Stromal cell of bone marrow (primary cell): ENCODE measurements at places on chromosomes 6 and 20.

DNA sequence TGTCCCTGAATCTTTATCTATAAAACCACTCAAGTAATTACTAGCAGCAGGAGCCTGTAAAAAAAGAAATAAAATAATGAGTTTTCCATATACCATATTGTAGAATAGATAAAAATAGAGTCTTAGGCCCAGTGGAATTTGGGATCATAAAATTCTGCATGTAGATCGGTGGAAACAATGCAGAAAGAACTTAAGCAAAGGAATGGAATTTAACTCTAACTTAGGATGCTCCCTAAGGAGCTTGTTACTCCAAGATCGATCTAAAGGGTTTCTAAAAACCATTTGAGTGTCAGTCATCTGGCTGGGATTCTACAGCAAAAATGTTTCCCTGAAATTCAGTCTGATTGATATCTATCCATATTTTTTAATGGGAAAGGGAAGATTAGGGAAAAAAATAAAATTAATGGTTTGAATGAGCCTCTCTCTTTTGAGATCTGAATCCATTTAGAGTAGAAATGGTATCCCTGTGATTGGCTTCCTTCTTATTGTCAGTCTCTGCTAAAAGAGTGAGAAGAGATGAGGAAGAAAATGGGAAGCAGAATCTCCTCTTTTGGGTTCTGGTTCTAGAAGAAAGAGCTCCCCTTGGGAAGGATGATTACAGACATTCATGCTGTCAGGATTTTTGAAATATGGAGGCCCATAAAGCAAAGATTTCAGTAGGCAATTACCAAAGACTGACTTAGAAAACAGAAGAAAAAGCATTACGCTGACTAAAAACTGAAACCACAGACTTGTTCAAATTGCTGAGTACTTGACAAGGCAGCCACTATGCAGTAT is 564.3 kb upstream of the MARCKS start:
- DNase-seq, result peak; percentile 41

DNA sequence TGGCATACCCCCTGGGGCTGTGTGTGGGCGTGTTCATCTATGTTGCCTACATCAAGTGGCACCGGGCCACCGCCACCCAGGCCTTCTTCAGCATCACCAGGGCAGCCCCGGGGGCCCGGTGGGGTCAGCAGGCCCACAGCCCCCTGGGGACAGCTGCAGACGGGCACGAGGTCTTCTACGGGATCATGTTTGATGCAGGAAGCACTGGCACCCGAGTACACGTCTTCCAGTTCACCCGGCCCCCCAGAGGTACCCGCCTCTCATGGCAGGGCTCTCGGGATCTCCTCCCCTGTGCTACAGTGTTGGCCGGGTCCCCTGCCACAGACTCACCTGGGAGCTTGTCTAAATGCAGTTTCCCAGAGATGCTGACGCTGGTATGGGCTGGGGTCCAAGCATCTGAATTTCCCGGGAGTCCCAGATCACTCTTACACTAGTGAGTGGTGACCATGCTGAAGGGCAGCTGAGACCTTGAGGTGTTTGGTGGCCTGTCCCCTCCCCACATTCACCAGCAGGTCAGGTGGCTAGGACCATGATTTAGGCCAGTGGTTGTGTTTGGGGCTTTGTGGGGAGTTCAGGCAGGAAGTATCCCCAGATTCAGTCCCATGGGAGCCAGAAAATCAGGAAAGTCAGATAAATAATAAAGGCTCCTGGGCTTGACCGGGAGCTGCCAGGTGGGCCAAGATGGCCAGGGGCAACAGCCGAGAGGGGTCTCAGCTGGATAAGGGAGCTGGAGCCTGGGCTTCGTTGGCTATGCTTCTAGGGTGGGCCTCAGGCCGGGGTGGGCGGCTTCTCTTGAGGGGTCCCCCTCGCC is 11.8 kb downstream of the ENTPD6 start:
- DNase-seq, result no peak

- no peak for DNase-seq
These were observed 102.5 kb downstream of the NOL4L start for GRCh38 chr20:32482442-32483261.

DNA sequence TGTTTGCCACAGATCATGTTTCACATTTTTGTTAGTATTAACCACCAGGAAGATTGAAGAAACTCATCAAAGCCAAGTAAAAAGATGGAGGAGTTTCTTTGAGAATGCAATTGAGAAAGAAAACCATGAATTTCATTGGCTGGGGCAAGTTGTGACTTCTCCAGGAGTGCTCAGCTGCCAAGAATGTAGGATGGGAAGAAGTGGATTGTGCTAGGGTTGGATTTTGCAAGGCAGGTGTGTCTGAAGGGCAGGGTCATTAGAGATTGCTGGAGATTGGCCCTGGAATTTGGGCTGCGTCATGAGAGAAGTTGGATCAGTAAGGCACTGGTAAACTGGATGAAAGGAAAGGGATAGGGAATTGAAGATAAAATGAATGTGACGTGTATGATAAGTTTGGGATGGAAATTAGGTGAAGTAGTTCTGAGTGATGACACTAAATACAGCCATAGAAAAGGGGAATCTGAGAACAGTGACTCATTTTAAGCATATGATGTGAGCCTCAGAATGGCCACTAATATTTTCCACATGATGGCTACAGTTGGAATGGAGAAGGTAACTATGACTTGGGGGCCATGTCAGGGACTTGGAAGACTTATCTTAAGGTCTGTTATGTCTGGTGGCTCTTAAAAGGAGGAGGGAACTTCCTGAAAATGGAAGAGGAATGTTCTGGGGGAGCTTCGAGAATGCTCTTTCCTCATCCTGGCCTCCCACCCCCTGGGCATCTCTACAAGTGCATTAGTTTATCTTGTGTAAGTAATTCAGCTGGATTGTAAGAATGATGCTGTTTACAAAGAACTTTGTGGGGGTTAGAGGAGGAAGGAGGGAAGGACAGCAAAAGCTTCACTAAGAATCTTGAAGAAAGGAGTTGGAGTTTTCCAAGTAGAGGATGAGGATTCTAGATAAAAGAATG is 27.8 kb upstream of the ERVFRD-1 start:
- DNase-seq, result no peak

- DNase-seq, result no peak
These were observed 263.5 kb downstream of the TMEM242 start for GRCh38 chr6:157059781-157060180.

DNA sequence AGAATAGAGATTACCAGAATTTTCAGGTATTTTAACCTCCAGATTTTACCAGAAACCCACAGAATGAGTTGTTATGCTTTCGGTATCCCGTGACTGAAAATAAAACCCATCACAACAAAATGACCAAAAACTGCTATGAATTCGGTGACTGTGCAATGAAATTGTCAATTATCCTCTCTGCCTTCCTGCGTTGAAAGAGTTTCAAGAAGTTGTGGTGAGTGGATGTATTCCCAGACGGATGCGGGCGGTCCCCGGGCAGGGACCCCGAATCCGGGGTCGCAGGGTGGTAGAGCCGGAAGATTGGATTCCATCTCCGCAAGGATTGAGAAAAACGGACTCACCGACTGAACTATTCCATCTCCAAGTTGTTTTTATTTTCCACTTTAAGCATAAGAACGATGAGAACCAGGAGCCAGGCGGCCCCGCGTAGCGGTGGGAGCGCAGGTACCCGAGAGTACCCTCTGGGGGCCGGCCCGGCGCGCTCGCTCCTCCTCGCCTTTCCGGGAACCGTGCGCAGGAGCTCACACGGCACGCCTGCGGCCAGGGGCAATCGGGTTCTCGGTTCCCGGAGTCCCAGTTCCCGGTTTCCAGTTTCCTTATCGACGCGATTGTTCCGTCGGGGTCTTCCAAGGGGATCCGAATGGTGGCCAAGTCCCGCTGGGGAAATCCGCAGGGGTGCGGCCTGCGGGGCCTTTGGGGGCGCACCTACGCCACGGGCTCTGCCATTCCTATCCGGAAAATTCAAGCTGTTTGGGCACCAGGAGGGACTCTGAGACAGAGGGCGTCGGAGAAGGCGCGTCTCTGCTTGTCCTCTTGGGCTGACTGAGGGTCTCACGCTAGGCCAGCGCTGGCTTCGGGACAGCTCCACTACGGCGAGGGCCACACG is 104.9 kb upstream of the PRDM1 start:
- DNase-seq, result no peak

DNA sequence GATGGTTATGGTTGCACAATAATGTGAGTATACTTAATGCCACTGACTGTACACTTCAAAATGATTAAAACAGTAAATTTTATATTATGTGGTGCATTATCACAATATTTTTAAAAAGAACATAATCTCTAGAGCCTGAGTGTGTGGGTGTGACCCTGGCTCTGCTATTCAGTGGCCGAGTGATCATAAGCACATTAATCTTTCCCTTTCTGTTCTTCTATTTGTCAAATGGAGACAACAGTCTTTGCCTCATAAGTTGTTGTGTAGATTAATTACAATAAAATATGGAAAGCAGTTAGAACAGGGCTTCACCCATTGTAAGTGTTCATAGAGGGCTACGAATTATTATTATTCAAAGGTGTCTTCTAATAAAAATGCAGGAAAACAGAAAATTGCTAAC is 548.6 kb downstream of the HTR1B start:
- no peak for DNase-seq

- DNase-seq, result no peak
These were observed 224.3 kb downstream of the ALDH8A1 start for GRCh38 chr6:134725590-134725989.

- no peak for DNase-seq
These were observed 45.6 kb upstream of the RIPOR2 start for GRCh38 chr6:24981386-24981760.

DNA sequence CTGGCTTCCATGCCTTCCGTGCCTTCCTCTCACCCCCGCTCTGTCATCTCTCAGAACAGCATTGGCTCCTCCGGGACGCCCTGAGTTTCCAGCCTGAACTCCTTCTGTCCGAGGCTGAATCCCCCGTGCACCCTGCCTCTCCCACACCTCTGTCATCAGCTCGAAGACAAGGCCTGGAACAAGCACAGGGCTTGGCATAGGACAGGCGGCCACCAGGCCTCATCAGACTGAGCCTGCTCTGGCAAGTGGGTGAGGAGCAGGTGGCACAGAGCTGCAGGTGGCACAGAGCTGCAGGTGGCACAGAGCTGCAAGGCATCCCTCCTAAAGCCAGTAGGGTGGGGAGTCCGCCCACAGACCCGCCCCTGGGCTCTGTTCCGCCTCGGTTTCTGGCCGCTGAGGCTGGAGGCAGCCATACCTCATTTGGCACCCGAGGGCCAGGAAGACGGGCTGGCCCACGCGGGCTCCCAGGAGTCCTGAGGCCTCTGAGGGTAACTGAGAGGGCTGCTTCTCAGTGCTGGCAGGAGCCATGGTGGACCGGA is 60.2 kb downstream of the EZR start:
- DNase-seq, result no peak

DNA sequence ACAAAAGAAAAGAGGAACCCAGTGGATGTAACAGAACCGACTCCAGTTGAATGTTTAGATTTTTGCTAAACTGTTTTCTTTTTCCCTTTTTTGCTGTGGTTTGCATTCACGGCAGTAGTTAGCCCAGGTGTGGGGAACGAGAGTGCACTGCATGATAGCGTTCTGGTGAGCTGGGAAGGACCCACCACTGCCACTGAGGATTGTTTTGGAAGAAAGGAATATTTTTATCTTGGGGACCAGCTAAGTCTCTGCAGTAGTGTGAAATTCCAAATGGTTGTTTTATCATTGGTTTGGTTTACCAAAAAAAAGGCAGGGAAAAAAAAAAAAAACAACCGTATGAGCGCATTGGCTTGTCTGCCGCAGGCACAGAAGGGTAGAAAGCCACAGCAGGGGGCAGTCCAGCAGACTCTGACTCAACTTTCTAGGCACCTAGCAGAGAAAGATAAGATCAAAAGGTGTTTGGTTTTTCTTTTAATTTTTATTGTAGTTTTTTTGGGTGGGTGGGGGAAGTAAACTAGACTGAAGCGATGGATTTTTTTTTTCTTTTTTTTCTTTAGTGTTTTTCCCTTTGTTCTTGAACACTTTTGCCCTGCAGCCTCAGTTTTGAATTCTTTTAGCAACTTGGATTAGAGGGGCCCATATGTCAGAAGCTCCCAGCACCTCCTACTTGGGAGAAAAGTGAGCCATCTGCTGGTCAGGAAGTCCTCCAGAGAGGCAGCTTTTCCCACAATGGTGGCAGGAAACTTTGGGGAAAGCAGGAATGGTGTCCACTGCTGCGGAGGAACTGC is 13.5 kb upstream of the RAB5IF start:
- peak; percentile 39 for DNase-seq

- DNase-seq, result no peak
These were observed 36.5 kb downstream of the TAB2 start for GRCh38 chr6:149354009-149354408.

DNA sequence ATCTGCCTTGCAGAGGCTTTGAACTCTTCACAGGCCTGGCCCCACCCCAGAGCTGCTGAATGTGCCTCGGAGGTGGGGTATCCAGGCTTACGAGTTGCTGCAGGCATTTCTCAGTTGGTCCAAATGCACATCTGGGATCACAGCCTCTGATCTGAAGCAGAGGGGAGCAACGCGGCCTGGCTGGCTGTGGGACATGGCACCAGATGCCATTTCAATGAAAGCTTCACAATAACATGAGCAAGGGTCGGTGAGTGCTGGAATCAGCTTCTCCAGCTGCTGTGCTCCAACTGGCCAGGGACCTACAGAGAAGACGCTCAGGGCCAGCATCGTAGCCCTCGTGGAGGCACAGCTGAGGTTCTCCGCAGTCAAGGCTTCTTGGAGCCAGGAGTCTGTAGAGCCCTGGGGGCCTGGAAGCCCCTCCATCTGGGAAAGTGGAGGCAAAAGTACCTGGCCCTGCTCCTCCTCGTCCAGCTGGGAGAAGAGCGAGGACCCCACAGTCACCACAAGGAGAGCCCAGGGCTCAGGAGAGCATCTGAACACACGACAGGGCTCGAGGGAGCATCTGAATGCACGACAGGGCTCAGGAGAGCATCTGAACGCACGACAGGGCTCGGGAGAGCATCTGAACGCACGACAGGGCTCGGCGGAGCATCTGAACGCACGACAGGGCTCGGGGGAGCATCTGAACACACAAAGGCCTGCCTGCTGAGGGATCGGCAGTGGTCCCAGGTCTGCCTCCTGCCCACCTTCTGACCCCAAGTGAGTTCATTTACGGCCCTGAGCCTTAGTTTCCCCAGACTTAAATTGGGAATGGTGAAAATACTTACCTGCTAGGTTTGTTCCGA is 165.2 kb downstream of the DLL1 start:
- DNase-seq, result no peak

- DNase-seq, result no peak
These were observed 91.2 kb downstream of the MAP3K5 start for GRCh38 chr6:136701045-136701444.

DNA sequence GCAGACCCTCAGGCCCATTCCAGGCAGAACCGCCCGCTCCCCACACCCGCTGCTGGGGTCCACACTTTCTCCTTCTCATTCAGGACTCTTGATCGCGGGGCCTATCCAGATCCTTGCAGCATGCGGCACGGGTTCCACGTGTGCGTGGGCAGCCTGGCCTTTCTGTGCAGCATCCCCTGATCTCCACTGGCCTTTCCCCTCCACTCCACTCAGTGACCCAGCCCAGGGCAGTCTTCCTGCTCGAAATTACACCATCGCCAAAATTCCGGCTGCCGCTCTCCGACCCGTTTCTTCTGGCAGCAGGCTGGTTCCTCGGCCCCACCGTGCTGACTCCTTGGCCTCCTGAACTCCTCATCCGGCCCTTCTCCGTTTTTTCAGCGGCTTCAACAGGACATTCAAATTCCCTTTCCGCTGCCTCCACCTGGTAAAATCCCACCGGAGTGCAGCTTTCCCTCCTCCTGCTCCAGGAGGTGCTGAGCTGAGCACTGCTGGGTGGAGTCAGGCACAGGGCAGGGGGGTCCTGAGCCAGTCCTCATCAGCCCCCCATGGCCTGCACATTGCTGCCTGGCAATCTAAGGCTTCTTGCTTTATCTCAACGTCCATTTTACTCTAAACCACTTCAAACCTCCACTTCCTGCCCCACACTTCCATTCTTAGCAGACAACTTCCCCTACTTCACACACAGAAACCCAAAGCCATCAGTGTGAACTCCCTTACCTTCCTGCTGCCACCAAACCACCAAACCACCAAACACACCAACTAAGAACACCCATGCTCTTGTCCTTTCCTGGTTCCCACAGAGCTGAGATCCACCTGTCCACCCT is 9.0 kb downstream of the SFT2D1 start:
- DNase-seq, result no peak
